SJCRH30 (cell line): ENCODE measurements at places on chromosomes 7 and 10. TPM values are rescaled to one million over a fixed set of nuclear protein-coding genes. Genes with fewer than 3 reads are reported as not detected.

The TEX36 gene
- not detected in 2 replicates for total RNA-seq

The BMS1 gene
- total RNA-seq: 17.9 and 18.9 TPM in 2 replicates

The LIMK1 gene
- total RNA-seq: 43.2 and 43.4 TPM in 2 replicates

The UCMA gene
- not detected in 2 replicates for total RNA-seq

The GRM3 gene
- not detected in 2 replicates for total RNA-seq

The ZP3 gene
- total RNA-seq: 0.99 and 1.8 TPM in 2 replicates

The USP6NL gene
- total RNA-seq: 15.2 and 17.2 TPM in 2 replicates

The STAG3 gene
- total RNA-seq: 0.10 and 1.3 TPM in 2 replicates

The UPK3B gene
- total RNA-seq: 0.33 and 0.69 TPM in 2 replicates

The LMBR1 gene
- total RNA-seq: 66.2 and 80.8 TPM in 2 replicates

The AGMO gene
- total RNA-seq: 0.20 TPM in 1 of 2 replicates, not detected in the other

The ZKSCAN1 gene
- 17.7 and 20.0 TPM in 2 replicates for total RNA-seq

The DPYSL4 gene
- not detected in 2 replicates for total RNA-seq

The ACSL5 gene
- 0.06 TPM in 1 of 2 replicates, not detected in the other for total RNA-seq

The ASB10 gene
- not detected in 2 replicates for total RNA-seq

The SPDYE1 gene
- total RNA-seq: not detected in 2 replicates

The ABCC2 gene
- total RNA-seq: 0.08 and 0.24 TPM in 2 replicates

The HOXA3 gene
- 12.0 and 12.2 TPM in 2 replicates for total RNA-seq

The PLAC9 gene
- 4.7 and 7.2 TPM in 2 replicates for total RNA-seq

The AS3MT gene
- total RNA-seq: 13.7 and 14.8 TPM in 2 replicates

The PNLIP gene
- total RNA-seq: not detected in 2 replicates

The SYNPO2L gene
- 1.8 and 2.1 TPM in 2 replicates for total RNA-seq

The NUTM2D gene
- 0.59 and 0.89 TPM in 2 replicates for total RNA-seq

The TLL2 gene
- total RNA-seq: 9.2 and 10.3 TPM in 2 replicates

The ANKRD61 gene
- 0.23 and 0.63 TPM in 2 replicates for total RNA-seq

The VPS37D gene
- 0.53 and 1.2 TPM in 2 replicates for total RNA-seq
